ENCODE measurements at places on chromosomes 16 and 17.

- no peak for DNase-seq
Observed at GRCh38 chr17:49521471-49522356, 26.6 kb downstream of the NGFR start.

DNA sequence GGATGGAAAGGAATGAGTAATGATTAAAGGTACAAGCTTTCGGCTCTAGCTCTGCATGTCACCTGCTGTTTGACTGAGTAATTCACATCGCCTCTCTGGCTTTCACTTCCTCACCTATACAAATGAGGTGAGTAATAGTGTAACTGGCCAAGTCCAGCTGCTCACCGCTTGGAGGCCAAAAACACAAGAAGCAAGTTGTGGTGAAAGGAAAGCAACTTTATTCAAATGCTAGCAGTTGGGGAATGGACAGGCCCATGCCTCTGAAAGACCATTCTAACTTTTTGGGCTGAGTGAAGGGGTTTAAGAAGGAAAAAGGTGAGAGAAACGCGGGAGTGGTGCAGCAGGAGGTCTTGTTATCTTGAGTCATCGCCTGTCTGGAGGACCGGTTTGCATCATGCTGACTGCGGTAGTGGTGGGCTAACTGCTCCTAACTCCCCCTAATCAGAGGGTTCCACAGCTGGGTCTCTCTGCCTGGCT lies 45.7 kb upstream of the CSNK2A2 start:
- no peak for DNase-seq

- peak; percentile 47 for DNase-seq
Observed at GRCh38 chr16:29738514-29738913, 7.3 kb downstream of the C16orf54 start.

- DNase-seq: no peak
Observed at GRCh38 chr17:8803531-8804420, 4.6 kb upstream of the MFSD6L start.

- DNase-seq: no peak
Observed at GRCh38 chr17:59767176-59767575, 59.7 kb downstream of the VMP1 start.

Measured in stimulated activated CD8-positive, alpha-beta memory T cell treated with anti-CD3 and anti-CD28 coated beads, Interleukin-4, amount 100 ng/mL, for 48 hours (primary cell).